ENCODE measurements at places on chromosomes 3 and 15.

GRCh38 chr3:172848910-172849309, 98.4 kb downstream of the ECT2 start:
- no peak for DNase-seq

DNA sequence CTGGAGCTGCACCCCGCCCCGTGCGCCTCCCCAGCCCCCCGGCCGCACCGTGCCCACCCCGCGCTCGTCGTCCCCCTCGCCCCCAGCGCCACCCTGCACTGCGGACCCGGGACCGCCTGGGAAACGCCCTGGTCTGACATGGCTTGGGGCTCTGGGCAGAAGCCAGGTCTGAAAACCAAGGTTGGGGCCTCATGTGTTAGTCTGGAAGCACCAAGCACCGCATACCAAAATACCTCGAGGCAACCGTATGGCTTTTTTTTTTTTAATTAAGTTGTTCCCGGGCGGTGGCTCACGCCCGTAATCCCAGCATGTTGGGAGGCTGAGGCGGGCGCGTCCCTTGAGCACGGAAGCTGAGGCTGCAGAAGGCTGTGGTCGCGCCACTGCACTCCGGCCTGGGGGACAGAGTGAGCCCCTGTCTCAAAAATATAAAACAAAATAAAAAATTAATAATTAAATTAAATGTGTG, 91.5 kb upstream of the CHD2 start:
- DNase-seq, result no peak

- DNase-seq, result no peak
Measured at GRCh38 chr3:53122933-53123305, 7.3 kb downstream of the RFT1 start.

GRCh38 chr15:66698318-66698961, 3.6 kb upstream of the SMAD6 start:
- DNase-seq, result peak; percentile 64

GRCh38 chr3:196311-197148, at the start of gene CHL1:
CHL1 (plus strand) TSS chr3:196763; CDS start chr3:319777, 123,014 bp downstream.
- no peak for DNase-seq

- no peak for DNase-seq
Measured at GRCh38 chr15:52233405-52233804, 42.2 kb upstream of the GNB5 start.

- no peak for DNase-seq
Measured at GRCh38 chr3:71956716-71957115, 171.8 kb upstream of the PROK2 start.
